Lower lobe of right lung (tissue), 2 donors: ENCODE measurements at places on chromosomes 1 and 21.

DNA sequence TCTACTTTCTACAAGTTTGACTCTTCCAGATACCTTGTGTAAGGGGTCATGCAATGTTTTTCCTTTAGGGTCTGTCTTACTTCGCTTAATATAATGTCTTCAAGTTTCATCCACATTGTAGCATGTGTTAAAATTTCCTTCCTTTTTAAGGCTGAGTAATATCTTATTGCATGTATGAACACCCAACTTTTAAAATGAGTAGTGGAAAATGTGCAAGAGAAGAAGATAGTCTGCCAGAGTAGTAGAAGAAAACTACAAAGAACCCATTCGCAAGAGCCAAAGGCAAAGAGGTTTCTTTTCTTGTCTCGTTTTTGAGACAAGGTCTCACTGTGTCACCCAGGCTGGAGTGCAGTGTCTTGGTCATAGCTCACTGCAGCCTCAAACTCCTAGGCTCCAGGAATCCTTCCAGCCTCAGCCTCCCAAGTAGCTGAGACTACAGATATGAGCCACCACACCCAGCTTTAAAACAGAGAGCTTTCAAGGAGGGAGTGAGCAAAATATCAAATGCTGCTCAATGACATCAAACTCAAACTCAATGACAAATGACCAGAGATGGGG, 9.4 kb downstream of the IL23R start:
- no peak for DNase-seq

GRCh38 chr1:153526132-153526543, 9.7 kb downstream of the S100A6 start:
- no peak for DNase-seq

DNA sequence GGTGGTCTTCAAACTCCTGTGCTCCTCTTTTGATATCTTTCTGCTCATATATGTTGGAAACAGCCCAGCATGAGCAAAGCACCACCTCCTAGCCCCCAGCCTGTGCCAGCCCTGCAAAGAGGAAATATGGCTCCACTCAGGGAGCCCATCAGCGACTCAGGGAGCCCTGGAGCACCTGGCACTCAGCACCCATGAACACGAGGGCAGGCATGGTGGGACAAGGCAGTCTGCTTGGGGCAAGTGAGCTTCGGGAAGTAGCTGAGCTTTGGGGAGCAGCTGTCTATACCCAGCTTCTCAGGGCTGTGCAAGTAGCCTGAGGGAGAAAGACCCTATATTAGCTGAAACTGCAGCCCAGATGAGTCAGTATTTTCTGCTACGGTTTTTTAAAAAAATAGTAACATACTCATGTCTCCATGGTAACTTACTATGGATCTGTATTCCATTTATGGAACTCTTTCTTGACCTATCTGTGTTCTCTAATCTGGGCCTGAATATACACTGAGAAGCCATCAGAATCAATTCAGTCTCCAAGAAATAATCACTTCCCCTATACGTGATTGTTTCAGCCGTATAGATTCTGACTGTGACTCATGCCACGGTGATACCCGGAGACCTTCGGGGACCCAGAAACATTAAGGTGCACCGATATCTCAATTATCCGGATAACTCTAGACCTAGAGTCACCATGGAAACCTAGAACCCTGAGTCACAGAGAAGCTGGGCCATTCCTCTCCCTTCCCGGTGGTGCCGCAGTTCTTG, 1.5 kb upstream of the ETS2 start:
- no peak for DNase-seq

DNA sequence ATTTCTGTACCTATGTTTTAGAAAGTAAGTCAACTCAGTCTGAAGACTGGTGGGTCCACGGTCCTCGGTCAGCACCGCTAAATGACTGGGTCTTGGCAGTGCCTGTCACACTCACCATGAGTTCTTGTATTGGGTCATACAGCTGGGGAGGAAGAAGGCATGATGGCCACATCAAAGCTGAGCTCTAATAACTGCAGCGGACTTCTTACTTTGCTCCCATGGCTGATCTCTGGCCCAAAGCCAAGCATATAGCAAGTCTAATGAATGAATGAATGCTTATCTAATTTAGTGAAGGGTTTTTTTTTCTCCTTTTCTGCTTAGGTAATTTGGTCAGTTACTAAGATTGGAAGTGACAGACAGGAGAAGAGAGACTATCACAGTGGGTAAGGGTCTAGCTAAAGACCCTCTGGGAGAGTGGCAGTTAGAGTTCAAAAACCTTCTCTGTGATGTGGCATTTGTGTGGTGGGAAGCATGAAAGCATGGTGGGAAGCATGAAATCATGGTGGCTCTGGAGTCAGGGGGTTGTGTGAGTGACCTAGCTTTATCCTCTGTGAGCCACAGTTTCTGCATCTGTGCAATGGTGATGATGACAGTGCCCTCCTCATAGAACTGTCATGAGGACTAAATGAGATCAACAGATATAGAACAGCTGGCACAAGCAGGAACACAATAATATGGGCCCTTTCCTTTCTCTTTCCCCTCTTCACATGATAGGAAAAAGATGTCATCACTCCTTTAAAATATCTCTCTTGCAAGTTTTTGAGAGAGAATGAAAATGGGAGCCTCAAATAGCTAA, 78.9 kb upstream of the JAK1 start:
- DNase-seq: no peak

DNA sequence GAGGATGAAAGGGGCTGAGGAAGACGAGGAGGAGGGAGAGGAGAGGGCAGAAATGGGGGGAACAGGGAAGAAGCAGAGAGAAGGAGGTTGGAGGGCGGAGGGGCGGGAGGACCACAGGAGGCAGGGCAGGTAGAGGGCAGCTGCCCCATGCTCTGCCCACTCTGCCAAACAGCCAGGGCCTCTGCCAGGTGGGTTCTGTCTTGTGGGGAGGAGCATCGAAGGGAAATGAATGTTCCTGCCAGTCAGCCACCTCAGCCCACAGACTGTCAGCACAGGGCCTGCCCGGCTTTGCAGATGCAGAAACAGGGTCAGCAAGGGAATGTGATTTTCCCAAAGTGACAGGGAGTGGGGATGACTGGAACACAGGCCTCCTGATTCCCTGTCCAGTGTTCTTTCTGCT, 82.6 kb downstream of the GRIK3 start:
- no peak for DNase-seq

- peak; percentile 67 for DNase-seq
Measured at GRCh38 chr1:153633161-153633753, 609 bp upstream of the CHTOP start.

GRCh38 chr1:169108223-169108622, 1.7 kb downstream of the ATP1B1 start:
- DNase-seq: no peak

GRCh38 chr1:116902027-116902426, 7.7 kb upstream of the PTGFRN start:
- DNase-seq: no peak

DNA sequence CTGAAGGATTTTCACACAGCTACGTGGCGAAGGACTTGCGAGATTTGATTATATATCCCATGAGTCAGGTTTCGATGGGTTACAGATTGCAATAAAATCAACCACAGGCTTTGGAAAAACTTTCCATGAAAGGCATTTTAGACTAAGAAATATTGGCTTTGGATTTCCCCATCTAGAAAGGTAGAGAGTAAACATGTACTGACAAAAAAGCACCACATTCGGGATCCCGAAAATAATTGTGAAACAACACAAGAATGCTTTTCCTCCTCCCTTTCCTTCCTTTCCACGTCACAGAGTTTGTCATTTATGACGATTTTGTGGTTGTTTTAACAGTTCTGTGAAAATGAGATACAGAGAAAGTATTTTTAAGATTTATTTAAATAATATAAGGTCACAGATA, 38.5 kb downstream of the TGFB2 start:
- no peak for DNase-seq

GRCh38 chr21:42560517-42561179, 47.0 kb downstream of the SLC37A1 start:
- no peak for DNase-seq

DNA sequence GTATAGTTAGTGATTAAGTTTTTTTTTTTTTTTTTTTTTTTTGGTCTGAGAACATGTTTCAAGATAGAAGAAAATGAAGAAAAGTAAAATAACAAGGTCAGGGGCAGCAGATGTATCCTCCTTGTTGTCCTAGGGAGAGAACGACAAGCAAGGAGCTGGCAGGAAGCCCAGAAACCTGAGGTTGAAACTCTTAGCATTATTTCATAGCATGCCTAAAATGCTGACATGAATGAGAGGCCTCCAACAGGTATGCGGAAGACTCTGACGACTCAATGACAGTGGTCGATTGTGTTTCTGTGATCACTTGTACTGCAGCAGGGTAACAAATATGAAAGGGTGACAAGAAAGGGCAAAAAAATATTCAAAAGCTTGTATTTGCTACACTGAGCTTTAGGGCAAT, 415.9 kb downstream of the PLA2G4A start:
- no peak for DNase-seq

DNA sequence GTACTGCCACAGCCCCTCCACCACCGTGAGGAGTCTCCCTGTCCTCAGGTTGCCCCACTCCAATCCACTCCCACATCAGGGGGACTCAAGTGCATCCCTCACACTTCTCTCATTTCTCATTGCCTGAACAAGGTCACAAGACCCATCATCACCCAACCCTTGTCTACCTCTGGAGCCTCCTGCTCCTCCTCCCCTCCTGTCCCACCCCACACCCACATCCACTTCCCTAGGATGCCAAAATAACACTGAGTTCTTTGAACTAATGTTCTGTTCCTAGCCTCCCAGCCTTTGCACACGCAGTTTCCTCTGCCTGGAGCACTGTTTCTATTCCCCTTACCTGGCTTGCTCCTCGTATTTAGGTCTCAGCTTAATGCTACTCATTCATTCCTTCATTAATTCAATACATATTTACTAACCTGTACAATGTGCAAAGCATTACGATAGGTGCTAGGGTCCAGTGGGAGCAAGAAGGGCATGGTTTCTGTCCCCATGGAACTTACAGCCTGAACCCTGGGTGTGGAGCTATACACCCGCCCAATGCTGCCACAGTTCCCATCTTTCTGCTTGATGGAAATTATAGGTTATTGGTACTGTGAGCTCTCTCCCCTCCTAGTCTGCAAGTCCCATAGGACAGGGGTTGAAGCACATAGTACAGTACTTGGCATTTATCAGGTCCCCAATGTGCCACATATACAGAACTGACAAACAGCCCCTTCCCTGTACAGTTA, 96.1 kb upstream of the GRIK3 start:
- no peak for DNase-seq

DNA sequence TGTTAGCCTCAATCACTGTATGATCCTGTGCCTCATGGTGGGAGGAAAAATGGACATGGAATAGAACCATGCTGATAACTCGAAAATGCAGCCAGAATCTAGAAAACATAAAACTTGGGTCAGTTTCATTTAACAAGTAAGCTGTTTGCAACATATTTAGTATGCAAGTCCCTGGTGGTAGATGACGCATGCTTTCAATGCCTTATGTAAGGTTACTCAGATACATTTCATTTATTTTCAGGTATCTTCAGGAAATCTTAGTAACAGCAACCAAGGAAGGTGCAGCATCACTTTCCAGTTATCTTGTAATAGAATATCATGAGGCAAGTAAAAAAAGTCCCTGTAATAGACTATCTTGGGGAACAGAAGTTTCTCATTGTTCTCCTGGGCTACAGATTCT, 92.9 kb downstream of the RYR2 start:
- no peak for DNase-seq

- no peak for DNase-seq
Measured at GRCh38 chr1:85467036-85467435, 2.1 kb upstream of the DDAH1 start.

DNA sequence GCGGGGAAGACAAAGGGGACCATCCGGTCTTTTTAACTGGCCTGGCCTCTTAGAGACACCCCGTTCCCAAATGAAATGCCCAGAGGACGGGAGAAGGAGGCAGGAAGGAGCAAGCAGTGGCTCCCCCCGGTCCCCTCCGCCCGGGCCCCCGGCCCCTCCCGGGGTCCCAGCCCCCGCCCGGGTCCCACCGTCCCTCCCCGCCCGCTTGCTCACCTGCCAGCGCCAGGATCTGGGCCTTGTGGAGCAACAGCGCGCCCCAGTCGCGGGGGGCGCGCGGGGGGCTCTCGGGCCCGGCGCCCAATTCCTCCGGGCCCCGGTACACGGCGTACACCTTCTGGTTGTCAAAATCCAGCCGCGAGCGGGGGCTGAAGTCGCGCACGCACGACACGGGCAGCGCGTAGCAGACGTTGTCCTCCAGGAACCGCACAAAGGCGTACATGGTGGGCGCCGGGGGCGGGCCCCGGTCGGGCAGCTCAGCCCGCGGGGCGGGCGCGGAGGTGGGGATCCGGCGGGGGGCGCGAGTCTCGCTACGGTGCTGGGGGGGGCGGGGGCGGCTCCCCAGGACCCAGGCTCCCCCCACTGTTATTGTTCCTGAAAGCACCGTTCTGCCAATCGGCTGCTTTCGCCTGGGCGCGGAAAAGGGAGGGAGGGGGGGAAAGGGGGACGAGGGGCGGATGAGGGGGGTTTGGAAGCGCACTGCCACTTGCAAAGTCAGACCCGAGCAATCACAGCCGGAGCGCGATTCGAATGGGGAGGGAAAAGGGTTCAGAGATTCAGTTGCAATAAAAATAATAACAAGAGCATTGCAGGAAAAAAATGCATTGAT, at the start of gene BEND5:
TSS of gene BEND5 (minus strand) at position 499 of the 826 bp plus-strand sequence. CDS start at position 439, 60 bp downstream.
- peak; percentile 61 for DNase-seq

DNA sequence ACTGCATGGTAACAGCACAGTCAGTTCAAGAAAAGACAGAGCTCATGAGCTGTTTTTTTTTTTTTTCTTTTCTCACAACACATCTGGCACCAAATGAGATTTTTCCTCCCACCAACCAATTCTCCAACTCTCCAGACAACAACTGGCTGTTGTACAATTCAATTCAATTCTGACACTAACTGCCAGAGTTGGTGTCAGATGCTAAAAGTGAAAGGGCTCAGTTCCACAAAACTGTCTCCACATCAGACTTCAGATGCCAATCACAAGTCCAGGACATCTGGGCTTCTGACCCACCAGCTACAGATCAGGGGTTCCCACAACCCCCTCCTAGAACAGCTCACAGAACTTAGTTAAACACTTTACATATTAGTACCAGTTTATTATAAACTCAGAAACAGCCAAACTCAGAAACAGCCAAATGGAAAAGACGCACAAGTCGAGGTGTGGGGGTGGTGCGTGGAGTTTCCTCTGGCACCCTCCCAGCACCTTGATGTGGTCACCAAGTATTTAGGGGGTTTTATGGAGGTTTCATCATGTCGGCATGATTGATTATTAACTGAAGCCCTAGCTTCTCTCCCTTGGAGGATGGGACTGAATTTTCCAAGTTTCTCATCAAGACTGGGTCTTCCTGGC, 39.2 kb upstream of the LRRC8D start:
- DNase-seq: no peak

GRCh38 chr1:110063781-110064180, 6.7 kb downstream of the ALX3 start:
- DNase-seq: no peak

DNA sequence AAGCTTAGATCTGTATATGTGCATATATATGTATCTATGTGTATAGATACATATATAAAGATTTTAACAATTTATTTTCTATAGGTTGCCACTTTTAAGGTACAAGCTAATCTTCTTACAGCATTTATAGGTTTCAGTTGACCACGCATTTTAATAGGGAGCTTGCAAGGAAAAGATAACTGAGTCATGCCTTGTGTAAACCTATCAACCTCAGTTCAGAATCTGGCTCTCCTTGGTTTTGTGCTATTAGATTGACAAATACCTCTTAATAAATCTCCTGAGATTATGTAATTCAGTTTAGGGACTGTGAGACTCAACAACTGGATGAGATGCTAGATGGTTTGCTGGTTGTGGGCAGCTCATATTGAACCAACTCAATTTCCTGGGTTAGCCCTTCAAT, 114.7 kb upstream of the SERBP1 start:
- DNase-seq: no peak

GRCh38 chr1:54263601-54264226, 63.7 kb downstream of the MRPL37 start:
- DNase-seq: no peak
